Foreskin keratinocyte (primary cell): ENCODE measurements at places on chromosomes 7 and 10. TPM values are rescaled to one million over a fixed set of nuclear protein-coding genes. Genes with fewer than 3 reads are reported as not detected.

The CAMK2B gene
- polyA plus RNA-seq, result 0.88 and 1.3 TPM in 2 replicates

The LRRC17 gene
- polyA plus RNA-seq, result 0.17 and 0.20 TPM in 2 replicates

The CPA4 gene
- 21.5 and 39.6 TPM in 2 replicates for polyA plus RNA-seq

The FASTK gene
- polyA plus RNA-seq, result 64.6 and 71.5 TPM in 2 replicates

The MYL10 gene
- not detected in 2 replicates for polyA plus RNA-seq

The ITPRID1 gene
- polyA plus RNA-seq, result not detected in 2 replicates

The TRIM50 gene
- not detected in 2 replicates for polyA plus RNA-seq

The HK1 gene
- polyA plus RNA-seq, result 57.8 and 79.6 TPM in 2 replicates

The MOGAT3 gene
- not detected in 2 replicates for polyA plus RNA-seq

The GPR85 gene
- polyA plus RNA-seq, result 0.56 and 0.74 TPM in 2 replicates

The CHPF2 gene
- polyA plus RNA-seq, result 27.1 and 33.2 TPM in 2 replicates

The MINDY4 gene
- 0.97 and 1.4 TPM in 2 replicates for polyA plus RNA-seq

The AKR1C2 gene
- 9.0 and 10.0 TPM in 2 replicates for polyA plus RNA-seq
